ENCODE measurements at places on chromosomes 11 and 22.
A peak's percentile ranks its signal among the peaks of the same experiment; 100 is the strongest.

- DNase-seq, result no peak
Observed at GRCh38 chr11:41803895-41804294, 344.4 kb upstream of the LRRC4C start.

DNA sequence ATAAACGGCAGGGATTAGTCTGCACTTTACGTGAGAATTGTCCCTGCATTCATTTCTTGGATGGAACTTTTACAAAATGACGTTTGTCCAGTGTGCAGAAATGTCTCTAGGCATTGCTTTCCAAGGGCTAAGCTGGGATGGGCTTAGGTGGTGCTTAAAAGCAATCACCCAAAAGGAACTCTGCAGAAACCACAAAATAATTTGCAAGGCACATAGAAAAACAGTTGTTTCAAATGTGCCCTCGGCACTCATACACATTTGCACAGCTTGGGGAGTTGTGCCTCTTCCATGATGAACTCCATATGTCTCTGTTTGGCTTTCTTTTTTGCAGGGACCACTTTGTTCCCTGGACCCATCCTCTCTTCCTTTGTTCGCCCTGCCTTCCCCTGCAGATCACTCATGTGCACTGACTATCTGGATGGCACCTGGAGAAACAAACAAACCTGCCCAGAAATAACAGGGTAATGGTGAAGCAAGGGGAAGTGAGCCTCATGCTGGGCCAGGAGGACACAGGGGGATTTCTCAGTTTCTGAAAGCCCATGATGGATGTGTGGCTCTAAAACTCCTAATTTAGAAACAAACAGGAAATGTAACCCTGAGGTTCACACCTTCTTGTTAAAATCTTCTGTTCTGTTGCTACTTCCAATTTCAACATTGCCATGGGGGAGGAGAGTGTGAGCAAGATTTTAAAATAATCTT lies 150.2 kb downstream of the SNX19 start:
- no peak for DNase-seq

DNA sequence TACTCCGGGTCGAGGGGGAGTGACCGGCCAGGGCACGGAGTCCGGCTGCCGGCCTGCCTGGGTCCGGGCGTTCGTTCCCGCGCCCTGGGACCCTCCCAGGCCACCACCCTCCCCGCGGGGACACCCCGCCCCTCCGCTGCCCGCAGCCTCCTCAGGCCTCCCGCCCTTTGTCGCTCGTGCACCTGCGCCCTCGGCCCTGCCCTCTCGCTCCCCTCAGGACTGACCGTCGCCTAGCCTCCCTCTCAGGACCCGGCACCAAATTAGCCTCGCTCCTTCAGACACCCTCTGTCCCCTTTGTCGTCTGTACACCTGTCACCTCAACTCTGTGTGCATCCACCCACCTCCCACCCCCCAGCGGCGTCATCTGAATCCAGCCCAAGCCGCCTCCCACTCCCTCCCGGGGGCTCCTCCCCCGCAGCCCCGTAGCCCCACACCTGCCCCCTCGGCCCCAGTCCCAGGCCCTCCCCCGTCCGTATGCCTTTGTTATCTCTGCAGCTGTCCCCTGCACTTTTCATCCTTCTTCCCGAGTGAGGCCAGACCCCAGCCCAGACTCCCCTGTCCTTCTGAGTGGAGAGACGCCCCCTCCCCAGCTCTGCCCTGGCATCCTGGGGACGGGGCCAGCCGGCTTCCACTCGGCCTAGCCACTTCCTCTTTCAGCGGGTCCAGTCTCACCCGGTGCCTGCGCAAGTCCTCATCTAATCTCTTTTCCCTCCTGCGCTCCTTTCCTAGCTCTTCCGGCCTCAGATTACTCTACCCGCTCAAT lies 643 bp downstream of the TIGD3 start:
- DNase-seq, result peak; percentile 75

DNA sequence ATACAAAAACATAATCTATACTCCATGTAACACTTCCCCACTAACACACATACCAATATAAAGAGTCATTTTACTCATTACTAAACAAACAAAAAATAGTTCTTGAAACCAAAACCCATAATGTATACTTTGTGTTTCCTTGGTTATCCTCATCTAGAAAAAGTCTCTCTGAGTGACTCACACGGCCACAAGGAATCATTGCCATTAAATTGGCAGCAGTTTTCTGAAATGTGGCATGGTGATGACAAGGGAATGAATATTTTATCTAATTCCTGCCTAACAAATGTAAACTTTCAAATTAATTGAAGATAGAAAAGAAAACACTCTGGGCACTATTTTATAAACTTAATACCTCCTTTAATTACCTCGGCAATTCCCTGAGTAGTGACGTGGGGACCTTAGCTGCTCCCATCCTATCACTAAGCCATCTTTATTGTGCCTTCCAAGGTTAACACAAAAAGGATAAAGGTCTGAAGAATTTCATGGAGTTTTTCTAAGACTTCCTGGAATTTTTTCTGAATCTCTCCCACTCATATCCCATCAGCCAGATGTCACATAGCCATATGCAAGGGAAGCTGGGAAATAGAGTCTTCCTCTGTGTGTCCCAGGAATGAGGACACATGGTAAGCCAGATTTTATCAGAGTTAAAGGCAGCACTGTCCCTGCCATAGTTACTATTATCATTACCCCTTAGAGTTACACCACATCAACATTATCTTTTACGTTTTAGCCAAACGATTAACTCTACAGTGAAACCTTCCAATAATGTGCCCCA lies 857.2 kb upstream of the TENM4 start:
- DNase-seq, result no peak

- DNase-seq, result no peak
Observed at GRCh38 chr11:119115484-119116234, 5.7 kb upstream of the HINFP start.

GRCh38 chr11:122917311-122917710 lies 34.8 kb downstream of the JHY start:
- no peak for DNase-seq
